ENCODE measurements at places on chromosomes 7 and 10. TPM values are rescaled to one million over a fixed set of nuclear protein-coding genes. Genes with fewer than 3 reads are reported as not detected.

AOC1 gene
- polyA plus RNA-seq: 0.35 TPM

TSPAN12 gene
- 24.6 TPM for polyA plus RNA-seq

VAX1 gene
- not detected for polyA plus RNA-seq

SH2D4B gene
- polyA plus RNA-seq: 0.20 TPM

ITGB1 gene
- polyA plus RNA-seq: 291 TPM

FAM204A gene
- polyA plus RNA-seq: 39.4 TPM

FAM180A gene
- 0.18 TPM for polyA plus RNA-seq

ANKRD61 gene
- 0.08 TPM for polyA plus RNA-seq

ITGA8 gene
- 3.9 TPM for polyA plus RNA-seq

PGAM1 gene
- polyA plus RNA-seq: 49.1 TPM

PPP1R3A gene
- polyA plus RNA-seq: not detected

NPFFR1 gene
- 0.14 TPM for polyA plus RNA-seq

- no peak for DNase-seq
Observed at GRCh38 chr10:75705426-75705825, 274.0 kb downstream of the LRMDA start.

DNA sequence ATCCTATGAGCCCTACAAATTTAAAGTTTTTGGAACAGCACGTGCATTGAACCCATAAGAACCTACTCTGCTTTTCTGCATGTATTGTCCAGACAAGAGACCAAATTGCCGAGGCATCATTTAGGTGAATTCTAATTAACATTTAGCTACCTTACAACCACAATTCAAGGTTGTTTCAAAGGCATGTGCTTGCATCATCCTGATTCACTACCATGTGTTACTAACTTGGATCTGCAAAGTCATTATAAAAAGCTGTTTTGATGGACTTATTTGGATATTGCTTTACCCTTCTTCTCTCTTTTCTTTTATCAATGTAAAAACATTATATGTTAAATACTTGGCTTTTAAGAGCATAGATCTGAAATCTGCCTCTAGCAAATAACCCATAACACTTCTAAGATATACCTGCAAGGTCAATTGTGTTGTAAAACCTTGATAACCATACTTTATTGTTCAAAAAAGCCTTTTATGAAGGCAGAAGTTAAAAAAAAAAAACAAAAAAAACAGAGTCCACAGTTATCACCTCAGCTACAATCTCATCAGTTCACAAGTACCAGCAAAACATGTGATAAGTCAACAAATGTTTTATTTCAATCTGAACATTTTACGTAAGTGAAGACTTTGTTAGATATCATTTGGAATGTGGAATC is 51.9 kb downstream of the CFTR start:
- no peak for DNase-seq

DNA sequence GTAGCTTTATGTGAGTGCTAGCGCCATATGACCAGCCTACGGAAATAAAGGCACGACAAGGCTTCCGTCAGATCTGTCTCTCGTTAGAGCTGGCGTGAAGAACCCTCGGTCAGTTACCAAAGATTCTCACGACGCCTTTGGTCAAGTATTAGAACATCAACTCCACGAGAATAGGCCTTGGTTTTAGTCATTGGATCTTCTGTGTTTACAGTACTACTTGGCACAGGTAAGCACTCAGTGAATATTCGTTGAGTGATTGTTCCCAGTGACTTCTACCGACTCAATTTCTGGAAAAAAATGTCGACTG is 316 bp downstream of the RBM48 start:
- DNase-seq: no peak

DNA sequence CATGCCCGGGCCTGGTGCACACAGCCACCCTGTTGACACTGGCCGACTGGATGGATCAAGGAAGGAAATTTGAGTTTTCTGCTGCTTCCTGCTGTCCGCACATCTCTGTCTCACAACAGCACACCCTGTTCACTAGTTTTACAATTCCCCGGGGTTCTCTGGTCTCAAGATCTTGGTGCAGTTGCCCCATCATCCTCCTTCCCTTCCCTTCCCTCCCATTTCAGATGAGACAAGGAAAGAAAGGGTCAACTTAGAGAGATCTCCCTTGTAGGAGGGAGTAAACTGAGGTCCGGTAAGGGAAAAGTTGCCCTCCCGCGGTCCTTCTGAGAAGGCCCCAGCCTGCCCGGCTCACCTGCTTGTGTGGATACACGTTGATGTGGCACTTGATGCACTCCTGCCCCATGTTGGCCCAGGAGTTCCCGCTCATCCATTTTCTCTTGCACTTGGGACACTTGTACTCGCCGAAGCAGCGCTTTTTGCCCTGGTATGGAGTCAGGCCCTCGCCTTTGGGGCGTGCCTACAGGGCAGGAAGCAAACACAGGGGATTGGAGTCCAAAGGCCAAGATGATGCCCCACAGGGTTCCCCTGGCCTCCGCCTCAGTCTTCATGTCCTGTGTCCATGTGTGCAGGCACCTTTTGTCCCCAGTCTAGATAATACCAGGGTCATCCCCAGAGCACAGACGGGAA is 46.8 kb downstream of the PPIF start:
- DNase-seq: no peak

DNA sequence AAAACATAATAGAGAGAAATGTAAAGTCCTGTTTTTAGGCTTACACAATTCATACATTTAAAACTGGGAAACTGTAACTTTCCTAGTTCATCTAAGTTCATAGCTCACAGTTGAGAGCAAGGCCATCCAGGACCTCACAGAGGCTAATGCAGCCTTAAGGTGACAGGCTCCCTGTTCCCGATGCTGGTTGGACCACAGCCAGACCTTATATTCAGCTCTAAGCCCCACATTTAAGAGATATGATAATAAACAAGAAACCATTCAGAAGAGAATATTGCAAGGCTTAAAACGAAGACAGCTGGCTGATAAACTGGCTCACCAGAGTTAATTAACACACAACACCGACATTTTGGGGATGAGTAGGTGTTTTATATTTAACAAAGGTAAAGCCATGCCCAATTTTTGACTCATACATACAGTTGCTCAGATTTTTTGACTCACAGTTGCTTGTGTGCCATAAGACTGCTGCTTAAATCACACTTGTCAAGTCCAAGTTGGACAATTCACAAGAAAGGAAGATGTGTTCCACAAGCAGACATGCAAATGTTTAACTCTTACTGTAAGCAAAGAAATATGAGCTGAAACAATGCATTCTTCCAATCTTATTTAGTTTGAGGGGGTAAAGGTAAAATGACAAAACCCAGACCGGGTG is 41.1 kb upstream of the TMEM213 start:
- no peak for DNase-seq

DNA sequence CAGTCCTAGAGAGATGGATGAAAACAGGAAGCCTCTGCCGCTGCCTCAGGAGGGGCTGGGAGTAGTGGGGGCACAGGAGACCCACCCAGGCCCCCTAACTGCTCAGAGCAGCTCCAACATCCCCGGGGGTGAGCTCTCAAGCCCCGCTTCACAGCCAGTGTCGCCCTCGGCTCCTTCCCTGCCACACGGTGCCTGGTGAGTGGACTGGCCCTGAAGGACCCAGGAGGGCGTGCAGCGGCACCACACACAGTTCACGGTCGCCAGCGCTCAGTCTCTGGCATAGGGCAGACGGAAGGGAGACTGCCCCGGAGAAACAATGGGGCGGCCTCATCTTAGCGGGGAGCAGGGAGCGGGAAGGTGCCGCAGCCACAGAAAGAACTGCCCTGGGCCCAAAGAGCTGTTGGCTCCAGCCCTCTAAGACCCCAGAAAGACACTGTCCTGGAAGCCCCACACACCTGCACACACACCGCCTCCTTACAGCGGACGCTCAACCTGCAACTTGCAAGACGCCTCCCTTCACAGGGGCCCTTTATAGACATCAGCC is 1.2 kb downstream of the CLDN15 start:
- DNase-seq: no peak

DNA sequence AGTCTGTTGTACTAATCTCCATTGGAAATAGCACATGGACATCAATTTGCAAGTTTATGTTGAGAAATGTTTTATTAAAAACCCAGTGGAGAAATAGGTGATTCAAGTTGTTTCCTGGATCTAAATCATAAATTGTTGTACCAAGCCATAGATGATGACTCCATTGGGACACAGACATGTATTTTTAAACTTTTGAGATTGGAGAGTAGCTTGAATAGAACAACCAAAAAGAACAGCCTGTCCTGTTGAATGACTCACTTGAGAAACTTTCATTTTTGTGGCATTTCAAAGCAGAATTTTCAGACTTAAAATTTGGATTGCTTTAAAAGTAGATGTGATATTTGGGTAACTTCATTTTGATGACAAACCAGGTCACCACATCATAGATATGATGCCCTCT is 197.5 kb downstream of the GPAM start:
- DNase-seq: no peak

DNA sequence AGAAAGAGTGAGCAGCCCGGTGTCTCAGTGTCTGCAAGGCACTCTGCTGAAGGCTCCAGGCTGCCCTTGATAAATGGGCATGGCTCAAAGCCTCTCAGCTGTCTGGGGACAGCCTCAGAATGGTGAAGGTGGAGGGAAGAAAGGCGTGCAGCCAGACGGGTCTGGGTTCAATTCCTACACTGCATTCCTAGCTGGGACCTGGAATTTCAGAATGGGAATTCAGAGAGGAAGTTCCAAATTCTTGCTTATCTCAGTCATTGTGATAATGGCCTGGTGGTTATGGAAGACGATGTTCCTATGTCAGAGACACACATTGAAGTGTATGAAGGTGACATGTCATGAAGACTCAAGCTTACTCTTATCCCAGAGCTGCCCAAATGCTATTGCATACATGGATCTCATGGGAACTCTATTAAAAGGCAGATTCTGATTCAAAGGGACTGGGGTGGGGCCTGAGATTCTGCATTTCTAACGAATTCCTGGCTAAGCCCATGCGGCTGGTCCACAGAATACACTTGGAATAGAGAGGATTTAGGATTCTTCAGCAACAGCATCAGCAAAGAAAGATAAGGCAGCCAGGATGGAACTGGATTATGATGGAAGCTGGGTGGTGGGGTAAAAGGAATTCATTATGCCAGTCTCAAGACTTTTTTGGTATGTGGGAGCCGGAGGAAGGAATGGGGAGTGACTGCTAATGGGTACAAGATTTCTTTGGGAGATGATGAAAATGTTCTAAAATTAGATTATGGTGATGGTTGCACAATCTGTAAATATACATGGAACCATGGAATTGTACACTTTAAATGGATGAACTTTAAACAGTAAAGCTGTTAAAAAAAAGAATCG is 82.6 kb upstream of the ZMIZ1 start:
- no peak for DNase-seq

GRCh38 chr7:92873776-92874175 is 37.4 kb upstream of the CDK6 start:
- no peak for DNase-seq

- no peak for DNase-seq
Observed at GRCh38 chr7:123601530-123601929, at the start of gene ASB15. Gene ASB15, plus strand, starts transcription at chr7:123601821. Its CDS starts 12,682 bp downstream, at chr7:123614503.

GRCh38 chr10:79937701-79938151 is 11.2 kb downstream of the SFTPD start:
- no peak for DNase-seq

All from lung (tissue), 17 donors.